Upper lobe of left lung (tissue), 6 donors: ENCODE measurements at places on chromosomes 3 and 15. TPM values are rescaled to one million over a fixed set of nuclear protein-coding genes. Genes with fewer than 3 reads are reported as not detected.

GRCh38 chr15:57736591-57736990, 30.1 kb downstream of the POLR2M start:
- no peaks in the 10 kb centered on the region for H3K36me3 ChIP-seq
- DNase-seq, result no peak
- H3K27me3 ChIP-seq, result no peaks in the 10 kb centered on the region
- peaks cover 5% of the 10 kb centered on the region for H3K4me1 ChIP-seq
- H3K4me3 ChIP-seq, result no peak overlapping the region
- H3K27ac ChIP-seq, result no peak overlapping the region

GRCh38 chr3:60948488-60948887, 302.8 kb downstream of the FHIT start:
- H3K4me3 ChIP-seq, result no peak overlapping the region
- no peaks in the 10 kb centered on the region for H3K4me1 ChIP-seq
- no peak overlapping the region for H3K27ac ChIP-seq
- no peak for DNase-seq
- H3K27me3 ChIP-seq, result no peaks in the 10 kb centered on the region
- no peaks in the 10 kb centered on the region for H3K36me3 ChIP-seq

GRCh38 chr3:171982828-171983227, 56.5 kb upstream of the FNDC3B start:
- peaks cover 2% of the 10 kb centered on the region for H3K4me1 ChIP-seq
- no peaks in the 10 kb centered on the region for H3K36me3 ChIP-seq
- no peak overlapping the region for H3K27ac ChIP-seq
- no peaks in the 10 kb centered on the region for H3K27me3 ChIP-seq
- no peak overlapping the region for H3K4me3 ChIP-seq
- DNase-seq, result no peak

Gene GOLGA8S
- total RNA-seq, result not detected

DNA sequence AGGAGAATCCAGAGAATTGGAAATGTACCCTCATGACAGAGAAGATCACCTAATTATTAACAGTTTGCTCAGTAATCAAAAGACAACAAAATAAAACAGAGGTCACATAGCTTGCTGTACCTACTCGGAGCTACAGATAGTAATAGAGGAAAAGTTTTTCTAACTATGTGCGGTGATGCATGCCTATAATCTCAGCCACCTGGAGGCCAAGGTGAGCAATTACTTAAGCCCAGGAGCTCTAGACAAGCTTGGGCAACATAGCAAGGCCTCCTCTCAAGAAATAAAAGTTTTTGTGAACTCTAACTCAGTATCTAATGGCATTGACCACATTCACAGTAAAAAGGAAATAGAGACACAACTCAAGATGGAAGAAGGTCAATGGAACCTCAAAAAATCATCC, 243.6 kb downstream of the ATP8B4 start:
- no peaks in the 10 kb centered on the region for H3K27me3 ChIP-seq
- H3K27ac ChIP-seq, result no peak overlapping the region
- no peak overlapping the region for H3K4me3 ChIP-seq
- DNase-seq, result no peak
- H3K4me1 ChIP-seq, result no peaks in the 10 kb centered on the region

Gene CMTM8
- total RNA-seq, result 20.4 TPM

DNA sequence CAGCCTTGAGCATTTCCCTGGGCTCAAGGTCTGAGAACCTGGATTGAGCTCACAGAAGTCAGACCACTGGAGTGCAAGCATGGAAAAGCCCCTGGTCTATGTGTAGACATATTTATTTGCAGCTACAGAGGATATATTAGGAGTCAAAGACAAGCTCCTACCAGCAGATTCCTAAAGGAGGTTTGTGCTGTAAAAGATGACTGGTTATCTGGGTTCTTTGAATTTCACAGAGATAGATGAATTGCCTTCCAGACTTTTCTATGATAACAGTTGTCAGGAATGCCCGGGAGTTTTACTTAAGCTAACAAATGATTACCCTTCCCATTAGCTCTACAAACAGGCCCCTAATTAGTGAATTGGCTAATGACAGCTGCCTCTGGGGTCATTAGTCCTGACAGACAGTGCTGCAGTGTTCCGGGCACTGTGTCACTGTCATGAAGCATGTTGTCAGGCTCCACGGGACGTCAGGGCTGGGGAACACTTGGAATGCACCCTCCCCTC, 48.8 kb upstream of the PLXNA1 start:
- H3K27ac ChIP-seq, result no peak overlapping the region
- no peaks in the 10 kb centered on the region for H3K27me3 ChIP-seq
- DNase-seq, result no peak

DNA sequence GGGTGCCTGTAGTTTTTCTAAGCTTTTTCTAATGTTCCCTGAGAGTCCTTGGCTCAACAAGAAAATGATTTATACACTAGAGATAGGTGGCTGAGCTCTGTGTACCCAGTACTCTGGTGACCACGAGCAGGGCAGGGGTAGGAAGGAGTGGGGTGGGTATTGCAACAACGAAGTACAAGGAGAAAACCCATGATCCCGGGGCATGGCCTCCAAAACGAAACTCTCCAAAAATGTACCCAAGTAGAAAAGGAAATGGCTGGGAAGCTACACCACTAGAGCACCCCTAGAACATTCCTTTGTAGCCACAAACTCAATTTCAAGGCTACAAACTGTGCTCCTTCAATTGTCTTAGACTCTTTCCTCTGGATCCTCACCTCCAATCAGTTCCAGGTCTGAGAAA, 138.9 kb downstream of the DUT start:
- H3K27me3 ChIP-seq, result no peaks in the 10 kb centered on the region
- no peak for DNase-seq
- H3K4me3 ChIP-seq, result no peak overlapping the region
- no peak overlapping the region for H3K27ac ChIP-seq
- peaks cover 19% of the 10 kb centered on the region for H3K36me3 ChIP-seq
- H3K4me1 ChIP-seq, result no peaks in the 10 kb centered on the region

- no peak for DNase-seq
- H3K36me3 ChIP-seq, result no peaks in the 10 kb centered on the region
- H3K4me1 ChIP-seq, result no peaks in the 10 kb centered on the region
- H3K27ac ChIP-seq, result peak overlapping the region; percentile 39
- H3K4me3 ChIP-seq, result no peak overlapping the region
These were observed 34.6 kb downstream of the CD200R1L start for GRCh38 chr3:112811917-112812660.
